Trophoblast cell (in vitro differentiated cells and primary cell): ENCODE measurements at places on chromosomes 13 and 19.

- DNase-seq, result no peak
These were observed at the start of gene FGF21 for GRCh38 chr19:48755084-48755641. Gene FGF21 (plus strand): TSS chr19:48755524. CDS start chr19:48756237, 713 bp downstream.

DNA sequence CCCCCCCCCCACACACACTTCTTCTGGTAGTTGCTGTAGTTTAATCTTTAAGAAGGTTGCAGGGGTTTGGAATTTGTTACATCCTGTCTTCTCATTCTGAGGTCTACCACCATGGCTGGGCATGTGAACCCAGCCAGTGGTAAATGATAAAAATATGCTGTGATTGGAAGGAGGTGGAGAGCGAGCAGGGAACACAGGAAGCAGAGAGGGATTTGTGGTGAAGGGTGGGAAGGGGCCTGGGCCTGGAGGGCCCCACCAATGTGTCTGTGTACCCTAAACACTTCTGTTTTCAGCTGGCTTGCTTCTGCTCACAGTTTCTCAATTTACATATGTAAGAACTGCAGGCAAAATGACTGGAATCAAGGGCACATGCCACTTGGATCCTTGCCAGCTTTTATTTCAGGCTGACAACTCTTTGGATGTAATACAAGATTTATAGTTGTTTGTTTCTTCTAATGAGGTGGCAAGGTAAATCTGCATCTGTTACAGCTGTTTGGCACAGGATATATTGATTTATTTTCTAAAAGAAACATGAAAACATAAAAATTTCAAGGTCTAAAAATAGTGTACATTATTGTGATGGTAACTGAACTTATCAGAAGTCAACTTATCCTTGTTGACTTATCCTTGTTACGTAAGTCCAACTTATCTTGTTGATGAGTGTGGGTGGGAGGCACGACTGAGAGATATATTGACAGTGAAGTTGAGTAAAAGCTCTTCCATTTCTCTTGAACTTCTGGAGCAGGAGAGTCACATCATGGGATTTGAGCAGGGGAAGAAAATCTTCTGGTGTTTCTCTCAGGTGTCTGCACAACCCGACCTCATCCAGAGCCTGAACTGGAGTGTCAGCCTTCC, 313.2 kb downstream of the SHISA2 start:
- DNase-seq, result no peak

GRCh38 chr19:45311621-45312020, 11.1 kb downstream of the CKM start:
- DNase-seq, result no peak

- DNase-seq, result peak; percentile 41
These were observed 659 bp downstream of the ERF start for GRCh38 chr19:42254089-42254849.

- peak; percentile 76 for DNase-seq
These were observed 1.1 kb downstream of the ISYNA1 start for GRCh38 chr19:18436671-18437490.

- no peak for DNase-seq
These were observed 37.3 kb downstream of the ZNF558 start for GRCh38 chr19:8794823-8795222.

DNA sequence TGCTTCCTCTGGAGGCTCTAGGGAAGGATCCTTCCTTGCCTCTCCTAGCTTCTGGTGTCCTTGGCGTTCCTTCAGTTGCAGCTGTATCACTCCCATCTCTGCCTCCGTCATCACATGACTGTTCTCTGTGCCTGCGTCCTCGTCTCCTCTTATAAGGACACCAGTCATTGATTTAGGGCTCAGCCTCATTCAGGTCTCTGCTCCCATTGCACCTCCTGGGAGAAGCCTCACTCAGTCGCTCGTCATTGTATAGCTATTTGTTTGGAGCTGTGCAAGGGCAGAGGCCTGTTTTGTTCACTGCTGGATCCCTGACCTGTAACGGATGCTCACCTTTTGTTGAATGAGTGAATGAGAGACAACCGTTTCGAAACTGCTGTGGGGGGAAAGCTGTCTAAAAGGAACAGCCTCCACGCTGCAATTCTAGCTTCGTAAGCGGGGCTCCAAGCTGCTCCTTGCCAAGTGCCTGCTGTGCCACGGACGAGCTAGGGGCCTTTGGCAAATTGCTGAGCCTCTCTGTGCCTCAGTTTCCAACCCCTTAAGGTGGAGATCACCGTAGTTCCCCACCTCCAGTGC, 17.2 kb downstream of the BRSK1 start:
- DNase-seq, result no peak

DNA sequence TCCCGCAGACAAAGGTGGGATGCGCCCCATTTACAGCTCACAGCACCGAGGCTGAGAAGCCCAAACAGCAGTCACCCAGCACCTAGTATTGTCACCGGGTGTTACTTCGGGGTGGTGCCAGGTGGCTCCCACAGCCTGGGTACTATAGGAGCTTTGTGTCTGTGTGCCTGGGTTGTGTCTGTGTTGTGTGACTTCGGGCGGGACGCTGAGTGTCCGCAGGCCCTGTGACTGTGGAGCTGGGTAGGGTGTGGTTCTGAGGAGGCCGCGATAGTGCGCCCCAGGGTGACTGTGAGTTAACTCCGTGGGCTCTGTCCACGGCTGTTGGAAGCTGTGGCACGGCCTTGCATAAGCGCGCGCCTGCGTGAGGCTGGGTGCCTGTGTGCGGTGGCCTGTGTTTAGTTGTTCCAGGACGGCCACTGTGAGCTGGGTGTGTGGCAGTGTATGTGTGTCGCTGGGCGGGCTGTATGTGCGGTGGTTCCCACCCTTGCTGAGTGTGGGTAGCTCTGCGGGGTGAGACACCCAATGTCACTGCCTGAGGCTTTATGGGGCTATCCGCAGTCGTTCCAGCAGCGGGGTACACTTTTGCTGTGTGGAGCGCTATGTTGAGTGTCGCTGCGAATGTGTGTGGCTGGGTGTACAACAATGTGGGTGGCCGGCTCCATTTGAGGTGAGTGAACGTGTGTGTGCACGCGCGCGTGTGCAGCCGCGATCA, 559 bp upstream of the SSBP4 start:
- no peak for DNase-seq

GRCh38 chr19:8441725-8442544, 2.8 kb upstream of the HNRNPM start:
- no peak for DNase-seq

DNA sequence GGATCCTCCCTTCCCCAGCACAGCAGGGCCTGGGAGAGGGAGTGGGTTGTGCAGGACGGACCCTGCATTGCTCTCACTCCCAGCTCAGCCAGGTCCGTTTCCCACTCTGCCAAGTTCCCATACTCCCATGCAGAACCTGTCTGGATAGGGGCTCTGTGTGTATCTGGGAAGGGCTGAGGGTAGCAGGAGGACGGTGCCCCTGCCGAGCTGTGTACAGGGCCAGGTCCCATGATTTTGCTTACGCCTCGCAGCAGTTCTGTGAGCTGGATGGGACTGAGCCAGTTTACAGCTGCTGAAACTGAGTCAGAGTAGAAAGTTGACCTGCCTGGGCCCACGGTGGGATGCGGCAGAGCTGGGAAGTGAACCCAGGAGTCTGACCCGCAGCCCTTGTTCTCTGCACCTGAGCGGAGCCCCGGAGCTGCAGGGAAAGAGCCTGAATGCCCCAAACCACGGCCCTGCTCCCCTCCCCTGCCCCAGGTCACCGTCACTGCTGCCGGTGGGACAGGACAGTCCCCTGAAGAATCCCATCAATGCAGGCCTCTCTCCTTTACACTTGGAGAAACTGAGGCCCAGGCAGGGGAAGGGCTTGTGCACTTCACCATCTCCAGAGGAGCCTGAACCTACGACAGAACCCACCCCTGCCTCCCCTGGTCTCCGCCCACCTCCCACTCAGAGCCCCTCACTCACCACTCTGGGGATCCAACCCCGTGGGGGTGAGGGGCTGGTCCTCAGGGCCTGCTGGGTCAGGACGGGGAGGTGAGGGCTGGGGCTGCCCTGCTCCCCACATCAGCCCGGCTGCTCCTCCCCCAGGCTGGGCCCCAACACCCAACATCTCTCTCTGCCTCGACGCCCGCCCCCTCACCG, 3.5 kb downstream of the LILRB5 start:
- no peak for DNase-seq

DNA sequence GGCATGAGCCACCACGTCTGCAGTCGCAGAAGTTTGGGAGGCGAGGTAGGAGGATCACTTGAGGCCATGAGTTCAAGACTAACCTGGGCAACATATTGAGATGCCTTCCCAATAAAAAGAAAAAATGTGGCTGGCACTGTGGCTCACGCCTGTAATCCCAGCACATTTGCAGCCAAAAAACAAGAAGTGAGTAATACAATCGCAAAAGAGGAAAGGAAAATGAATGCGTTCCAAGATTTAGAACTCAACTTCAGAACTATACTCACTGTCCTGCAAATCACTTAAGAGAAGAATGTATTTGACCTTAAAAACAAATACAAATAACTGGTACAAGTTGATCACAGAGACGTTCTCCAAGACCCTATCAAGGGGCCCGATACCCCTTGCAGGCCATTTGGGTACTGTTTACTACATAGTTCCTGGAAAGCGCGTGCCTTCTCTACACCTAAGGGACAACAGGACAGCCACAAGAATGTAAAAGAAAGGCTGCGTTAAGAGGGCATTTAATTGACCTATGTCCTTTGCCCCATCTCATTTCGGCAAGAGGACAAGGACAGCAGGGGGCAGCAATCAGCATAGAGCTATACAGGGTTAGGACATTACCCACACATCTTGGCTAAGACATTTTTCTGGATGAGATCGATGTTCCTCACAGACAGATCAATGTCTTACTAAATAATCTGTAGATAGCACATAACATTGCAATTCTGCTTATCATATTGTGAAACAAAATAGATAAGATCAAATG, 41.3 kb downstream of the FLT3 start:
- DNase-seq, result peak; percentile 55

DNA sequence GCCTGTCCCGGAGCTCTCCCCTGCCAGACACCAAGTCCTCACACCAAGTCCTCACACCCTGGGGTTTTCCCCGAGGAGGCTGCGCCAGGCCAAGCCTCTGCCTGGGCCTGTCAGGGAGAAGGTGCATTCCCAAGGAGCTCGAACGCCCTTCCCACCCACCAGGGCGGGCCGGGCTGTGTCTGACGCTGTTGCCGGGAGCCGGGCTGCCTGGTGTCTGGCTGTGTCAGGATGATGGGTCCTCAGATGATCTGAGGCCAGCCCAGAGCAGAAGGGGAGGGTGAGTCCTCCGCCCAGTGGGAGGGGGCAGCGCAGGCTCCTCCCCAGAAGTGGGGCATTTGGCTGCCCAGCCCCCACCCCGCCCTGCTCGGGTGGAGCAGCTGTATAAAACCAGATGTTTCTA, 2.3 kb upstream of the HAS1 start:
- no peak for DNase-seq

DNA sequence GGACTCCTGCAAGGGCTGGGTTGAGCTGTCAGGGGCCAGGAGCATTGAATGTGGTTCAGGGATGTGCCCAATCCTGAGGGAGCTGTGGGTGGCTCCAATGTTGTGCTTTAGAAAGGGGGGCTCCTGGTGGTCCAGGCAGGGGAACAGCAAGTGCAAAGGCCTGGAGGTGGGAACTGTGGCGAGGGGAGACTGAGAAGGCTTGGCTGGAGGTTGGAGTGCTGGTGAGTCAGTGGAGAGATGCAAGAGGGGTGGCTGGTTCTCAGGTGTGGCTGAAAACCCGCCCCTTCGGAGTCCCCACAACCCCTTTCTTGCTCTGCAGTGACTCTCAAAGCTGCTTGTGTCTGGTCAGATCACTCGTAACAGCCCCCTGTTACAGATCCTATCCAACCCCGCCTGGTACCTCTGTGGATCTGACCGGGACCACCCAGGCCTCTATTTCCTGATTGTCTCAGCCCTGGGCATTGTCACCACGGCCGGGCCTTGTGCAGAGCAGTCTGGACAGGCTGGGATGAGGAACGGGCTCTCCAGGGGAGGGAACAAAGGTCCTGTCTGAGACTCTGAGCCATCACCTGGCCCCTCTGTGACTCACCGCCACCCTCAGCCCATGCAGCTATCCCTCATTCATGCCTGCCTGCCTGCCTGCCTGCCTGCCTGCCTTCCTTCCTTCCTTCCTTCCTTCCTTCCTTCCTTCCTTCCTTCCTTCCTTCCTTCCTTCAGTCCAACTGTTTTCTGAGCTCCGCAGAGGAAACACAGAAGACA, 1.4 kb upstream of the KCNN1 start:
- peak; percentile 29 for DNase-seq

- no peak for DNase-seq
These were observed 19.8 kb downstream of the UGGT2 start for GRCh38 chr13:96033220-96034015.

DNA sequence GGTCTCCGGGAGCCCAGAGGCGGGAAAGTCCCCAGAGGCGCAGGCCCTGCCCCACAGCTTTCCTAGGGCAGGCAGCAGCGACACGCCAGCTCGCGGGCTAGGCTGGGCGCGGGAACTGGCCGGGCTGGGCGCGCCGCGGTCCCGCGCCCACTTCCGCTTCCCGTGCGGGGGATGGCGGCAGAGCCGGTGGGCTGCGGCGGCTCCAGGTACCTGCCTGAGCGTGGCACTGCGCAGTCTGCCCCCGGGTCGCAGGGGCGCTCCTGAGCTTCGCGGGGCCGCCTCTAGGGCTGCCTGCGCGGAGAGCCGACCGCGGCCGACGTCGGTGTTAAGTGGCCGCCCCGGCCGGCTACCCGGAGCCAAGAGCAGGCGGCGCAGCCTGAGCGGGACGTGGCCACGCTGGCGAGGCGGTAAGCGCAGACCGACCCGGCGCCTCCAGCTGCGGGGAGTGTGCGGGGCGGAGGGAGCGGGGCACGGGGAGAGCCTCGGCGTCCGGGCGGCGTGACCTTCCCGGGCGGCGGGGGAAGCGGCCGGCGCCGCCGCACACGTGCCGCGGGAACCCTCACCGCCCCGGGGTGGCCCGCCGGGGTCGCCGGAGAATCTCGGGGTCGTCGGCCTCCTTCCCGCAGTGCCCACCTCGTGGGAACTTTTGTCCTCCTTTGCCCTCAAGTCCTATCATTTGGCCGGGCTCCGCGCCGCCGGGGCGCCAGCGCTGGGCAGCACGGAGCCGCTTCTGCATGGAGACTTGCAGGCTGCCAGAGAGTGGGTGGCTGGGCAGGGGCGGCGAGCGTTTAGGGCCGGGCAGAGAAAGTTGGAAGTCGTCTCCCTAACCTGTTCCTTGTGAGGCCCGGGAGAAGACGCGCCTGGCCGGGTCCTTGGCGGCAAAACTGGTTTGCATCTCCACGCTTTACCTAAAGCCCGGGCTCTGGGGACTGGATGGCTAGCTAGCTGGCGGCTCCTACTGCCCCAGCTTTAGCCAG, 31.4 kb upstream of the MPHOSPH8 start:
- no peak for DNase-seq
